ENCODE measurements at places on chromosomes 4 and X.

- DNase-seq: no peak
Measured at GRCh38 chr4:25212822-25213221, 21.0 kb upstream of the PI4K2B start.

DNA sequence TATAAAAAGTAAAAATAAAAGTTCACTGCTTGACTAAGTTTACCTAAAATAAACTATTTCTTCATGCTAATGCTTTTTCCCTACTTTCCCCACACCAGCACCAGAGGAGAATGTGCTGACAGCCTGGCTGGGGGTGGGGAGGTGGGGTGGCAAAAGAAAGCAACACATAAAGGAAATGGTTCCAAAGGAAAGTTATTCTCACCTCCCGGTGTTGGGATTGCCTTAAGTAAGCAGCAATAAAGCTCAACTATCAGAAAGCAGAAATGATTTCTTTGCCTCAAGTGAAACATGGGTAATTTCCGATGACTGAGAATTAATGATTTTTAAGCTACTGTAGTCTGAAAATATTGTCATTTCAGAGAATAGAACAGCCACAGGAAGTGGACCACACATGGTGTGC lies 84.5 kb upstream of the DKK2 start:
- no peak for DNase-seq

DNA sequence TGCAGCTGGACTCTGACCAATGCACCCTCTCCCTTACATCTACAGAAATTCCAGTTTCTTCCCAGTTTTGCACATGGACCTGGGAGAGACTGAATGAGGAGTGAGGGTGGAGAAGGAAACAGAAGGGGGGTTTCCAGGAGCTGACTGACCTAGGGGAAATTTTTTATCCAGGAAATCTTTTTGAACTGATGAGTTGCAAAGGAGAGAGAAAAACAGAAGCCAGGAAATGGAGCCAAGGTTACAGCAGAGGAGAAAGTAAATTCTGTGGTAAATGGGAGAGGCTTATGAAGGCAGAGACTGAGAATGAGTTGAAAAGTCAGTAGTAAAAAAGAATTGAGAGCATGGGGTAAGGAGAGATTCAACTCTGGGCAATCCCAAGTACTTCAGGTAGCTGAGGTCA lies 192.8 kb downstream of the SMIM20 start:
- DNase-seq: no peak

- DNase-seq: no peak
Measured at GRCh38 chrX:23945206-23945605, 37.4 kb downstream of the CXorf58 start.

DNA sequence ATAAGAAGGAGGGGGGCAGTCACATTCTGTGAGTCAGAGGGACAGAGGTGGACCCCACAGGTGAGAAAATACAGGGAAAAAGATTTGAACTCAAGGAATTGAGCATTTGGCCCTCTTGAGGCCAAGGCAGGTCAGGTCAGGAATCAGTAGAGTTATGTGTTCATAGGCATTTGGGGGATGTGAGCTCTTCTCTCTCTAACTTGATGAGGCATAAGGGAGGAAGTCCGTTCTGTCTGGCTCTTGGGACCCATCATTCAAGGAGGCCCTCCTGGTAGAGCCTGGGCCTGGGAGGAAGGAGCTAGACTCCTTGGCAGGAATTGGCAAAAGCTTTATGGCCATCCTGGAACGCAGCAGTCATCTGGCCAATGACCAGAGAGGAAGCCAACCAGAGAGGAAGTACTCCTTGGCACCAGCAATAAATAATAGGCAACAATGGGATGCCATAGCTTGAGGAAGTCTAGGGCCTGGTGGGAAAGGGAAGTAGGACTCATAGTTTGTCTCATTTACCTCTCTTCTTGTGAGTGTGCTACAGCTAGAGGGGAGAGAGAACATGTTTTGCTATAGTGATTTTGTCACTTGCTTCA lies 53.0 kb downstream of the MSN start:
- no peak for DNase-seq

DNA sequence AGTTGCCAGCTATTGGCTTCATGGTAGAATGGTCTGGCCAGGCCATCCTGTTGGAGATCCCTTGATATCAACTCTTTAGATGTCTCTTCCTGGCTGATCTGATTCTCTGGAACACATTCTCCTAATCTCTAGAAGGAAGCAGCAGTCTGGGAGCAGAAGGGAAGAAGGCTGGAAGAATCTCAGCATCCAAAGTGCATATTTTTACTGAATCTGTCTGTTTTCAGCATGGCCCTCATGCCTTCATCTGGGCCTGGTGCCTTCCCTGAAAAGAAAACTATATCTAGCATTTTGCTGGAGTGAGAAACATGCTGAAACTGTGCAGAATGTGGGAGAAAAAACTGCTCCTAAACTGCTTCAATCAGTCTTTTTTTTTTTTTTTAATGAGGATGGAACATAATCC lies 148.7 kb downstream of the REPS2 start:
- no peak for DNase-seq

DNA sequence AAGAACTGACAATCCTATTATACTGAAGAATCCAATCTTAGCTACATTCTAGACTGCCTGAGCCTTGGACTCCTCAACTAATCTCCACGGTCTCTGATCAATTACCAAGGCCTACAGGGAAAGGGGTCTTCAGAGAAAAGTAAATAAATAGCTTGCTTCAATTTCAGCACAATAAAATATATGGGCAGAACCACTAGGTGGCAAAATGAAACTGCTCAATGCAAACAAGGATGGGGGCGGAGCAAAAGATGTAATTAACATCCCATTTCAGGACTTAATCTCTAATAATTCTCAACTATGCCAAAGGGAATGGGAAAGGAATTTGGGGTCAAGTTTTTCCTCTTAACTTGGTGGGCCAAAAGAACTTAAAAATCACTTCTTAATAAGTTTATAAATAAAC lies 78.4 kb upstream of the MAP3K15 start:
- no peak for DNase-seq

DNA sequence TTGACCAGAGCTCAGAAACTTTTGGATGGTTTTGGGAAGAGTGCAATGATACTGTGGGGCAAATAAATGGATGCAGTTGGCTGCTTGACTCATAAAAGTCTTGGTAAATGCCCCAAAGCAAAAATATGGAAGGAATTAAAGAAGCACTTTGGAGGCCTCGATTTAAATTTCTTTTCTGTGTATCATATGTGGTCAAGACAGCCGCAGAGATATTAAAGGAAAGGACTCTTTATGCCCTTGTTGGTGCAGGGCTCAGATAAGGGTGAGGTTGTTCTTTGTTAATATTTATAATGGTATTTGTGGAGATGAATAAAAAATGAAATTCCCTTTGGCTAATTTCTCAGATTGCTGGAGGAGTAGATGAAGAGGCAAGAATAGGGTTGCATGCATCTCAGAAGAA lies 90.2 kb downstream of the NHS start:
- no peak for DNase-seq

DNA sequence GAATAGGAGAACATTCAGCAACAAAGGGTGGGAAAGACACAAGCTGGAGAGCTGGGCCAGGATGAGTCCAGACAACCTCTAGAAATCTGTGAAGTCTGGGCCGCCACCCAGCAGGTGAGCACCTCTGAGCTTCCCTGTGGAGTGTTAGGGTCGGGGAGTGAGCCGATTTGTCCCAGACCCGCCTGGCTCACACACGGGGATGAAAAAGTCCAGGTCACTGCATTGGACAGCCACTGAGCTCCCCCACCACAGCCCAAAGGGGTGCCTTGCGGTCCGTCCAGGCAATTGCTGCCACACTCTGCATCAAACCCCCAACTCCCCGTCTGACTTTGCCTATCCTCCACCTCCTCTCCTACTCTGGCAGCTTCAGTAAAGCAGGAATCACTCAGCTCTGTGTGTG lies 38.7 kb downstream of the NHSL2 start:
- no peak for DNase-seq

DNA sequence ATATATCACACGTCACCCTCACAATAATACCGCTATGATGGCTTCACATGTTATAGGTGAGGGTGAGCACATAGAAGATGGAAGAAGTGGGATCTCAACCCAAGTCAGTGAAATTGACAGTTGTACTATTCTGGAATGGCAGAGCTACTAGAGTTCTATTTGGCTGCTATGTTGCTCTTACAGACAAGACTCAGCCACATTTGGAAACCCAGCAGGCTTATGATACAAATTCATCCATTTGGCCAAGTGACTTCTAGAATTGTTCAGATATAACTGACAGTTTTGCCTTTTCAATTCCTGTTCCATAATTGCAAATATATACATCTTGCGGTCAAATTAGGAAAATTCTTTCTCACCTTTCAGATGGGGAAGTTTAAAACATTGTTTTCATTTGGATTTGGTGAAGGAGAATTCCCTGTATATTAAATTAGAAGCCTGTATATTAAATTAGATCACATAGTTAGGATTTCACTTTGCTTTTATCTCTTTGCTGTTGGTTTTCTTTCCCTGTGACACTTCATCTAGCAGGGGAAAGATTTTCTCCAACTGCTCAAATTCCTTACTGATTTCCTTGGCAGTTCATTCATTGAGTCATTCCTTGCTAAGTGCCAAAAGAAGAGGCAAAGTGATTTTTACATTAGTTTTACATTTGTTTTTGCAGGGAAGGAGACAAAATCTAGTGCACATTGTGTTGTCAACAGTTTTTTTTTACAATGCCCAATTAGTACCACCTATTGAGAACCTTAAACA lies 120.6 kb upstream of the TBC1D9 start:
- no peak for DNase-seq

Measured in anterior cingulate cortex (tissue), 58 donors.